ENCODE measurements at places on chromosomes 5 and 9.

DNA sequence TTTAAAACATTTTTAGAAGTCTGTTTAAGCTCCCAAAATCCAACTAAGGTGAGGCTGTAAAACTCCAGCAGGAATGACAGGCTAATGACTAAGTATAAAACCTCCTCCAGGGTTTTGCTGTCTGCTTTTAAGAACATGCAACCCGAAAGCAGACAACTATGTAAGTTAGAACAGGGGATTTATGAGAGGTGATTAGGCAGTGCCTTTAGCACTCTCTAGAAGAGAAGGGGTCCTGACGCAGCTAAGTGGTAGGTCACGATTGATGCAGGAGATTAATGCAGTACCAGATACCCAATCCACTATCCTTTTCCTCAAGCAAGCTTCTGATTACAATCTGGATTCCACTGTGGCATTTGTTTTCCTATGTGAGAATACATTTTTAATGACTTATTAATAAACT is 25.9 kb downstream of the HOMER1 start:
- DNase-seq, result no peak

- DNase-seq, result no peak
These were observed 7.4 kb downstream of the ZER1 start for GRCh38 chr9:128764361-128764760.

DNA sequence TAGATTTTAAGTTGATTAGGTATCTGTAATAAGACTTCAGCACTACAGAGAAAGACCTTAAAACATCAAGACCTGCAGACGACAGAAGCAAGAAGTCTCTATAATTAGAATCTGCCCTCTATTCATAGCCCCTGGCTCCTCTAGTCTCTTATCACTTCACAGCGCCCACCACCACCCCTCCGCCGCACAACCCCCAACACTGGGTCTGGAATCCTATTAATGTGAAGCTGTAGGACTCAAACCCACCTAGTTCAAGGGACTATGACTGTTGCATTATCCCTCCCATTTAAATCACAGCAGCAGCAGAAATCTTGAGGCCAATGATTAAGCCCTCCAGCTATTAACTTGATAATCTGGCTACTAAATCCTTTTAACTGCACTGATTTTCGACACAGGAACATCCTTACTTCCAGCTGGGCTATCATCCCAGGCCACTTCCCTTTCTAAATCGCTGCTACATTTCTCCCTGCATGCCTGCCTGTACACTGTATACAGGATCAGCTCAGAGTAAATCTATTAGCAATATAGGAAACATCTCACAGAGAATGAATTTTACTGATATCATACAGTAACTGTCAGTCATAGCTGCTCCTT is 159.5 kb upstream of the GRAMD2B start:
- no peak for DNase-seq

- DNase-seq, result no peak
These were observed 121.5 kb downstream of the SV2C start for GRCh38 chr5:76204713-76205112.

- DNase-seq, result no peak
These were observed 997 bp upstream of the CHD1 start for GRCh38 chr5:98929710-98930298.

- DNase-seq, result no peak
These were observed 261.5 kb downstream of the RAB3C start for GRCh38 chr5:58844395-58844794.

DNA sequence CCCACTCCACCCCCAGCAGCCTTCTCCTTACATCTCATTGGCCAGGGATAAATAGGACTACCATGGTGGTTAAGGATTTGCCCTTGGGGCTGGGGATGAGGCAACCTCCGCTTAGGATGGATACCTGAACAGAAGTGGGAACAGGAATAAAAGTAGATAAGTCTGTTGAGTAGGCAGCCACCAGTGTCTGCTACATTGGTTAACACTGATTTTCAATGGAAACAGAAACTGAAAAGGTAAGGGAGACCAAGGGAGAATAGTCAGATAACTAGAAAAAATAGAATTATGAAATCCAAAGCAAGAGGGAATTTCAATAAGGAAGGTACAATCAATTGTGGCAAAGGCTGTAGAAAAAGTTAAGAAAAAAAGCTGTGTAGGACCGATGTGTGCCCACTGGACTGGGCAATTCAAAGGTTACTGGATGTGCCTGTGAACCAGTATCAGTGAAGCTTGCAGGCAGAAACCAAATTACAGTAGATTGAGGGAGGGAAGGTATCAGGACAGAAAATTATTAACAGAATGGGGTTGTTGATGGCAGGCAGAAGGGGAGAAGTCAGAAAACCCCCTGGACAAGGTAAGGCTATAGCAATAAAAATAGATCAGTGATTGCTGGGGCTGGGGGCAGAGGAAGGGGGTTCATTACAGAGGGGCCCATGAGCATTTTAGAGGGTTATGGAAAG is 48.7 kb downstream of the DNAJC21 start:
- DNase-seq, result no peak

DNA sequence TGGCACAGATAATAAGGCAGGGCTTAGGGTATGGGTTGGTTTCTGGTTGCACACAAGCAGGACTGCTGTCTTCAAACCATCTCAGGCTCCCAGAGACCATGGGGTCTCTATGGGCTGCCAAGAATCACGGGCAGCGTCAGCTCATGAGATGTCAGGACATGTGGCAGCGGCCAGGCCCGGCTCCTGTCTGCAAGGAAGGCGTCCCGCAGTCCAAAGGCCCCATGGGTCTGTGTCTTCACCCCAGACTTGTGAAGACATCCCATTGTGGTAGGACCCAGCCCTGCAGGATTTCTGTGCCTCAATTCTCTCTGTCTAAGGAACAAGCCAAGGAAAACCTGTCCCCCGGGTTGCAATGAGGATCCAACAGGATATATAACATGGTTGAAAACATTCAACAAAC is 32.6 kb downstream of the IPPK start:
- DNase-seq, result no peak

DNA sequence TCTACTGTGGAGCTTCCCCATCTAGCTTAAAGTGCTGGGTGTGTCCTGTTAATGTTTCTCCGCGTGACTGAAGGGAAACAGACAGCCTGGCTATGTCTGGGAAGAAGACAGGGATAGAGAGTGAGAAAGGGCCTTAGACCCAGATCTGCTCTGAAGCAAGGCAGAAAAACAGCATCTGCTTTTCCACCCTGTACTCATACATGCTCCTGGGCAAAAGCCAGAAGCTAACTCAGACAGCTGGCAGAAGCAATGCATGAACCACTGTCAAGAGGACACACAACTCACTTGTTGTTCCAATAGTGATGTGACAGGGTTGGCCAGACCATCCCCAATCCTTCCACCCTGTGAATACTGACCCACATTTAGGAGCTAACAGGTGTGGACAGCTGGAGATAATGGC is 63.3 kb downstream of the DPYSL3 start:
- DNase-seq, result no peak

DNA sequence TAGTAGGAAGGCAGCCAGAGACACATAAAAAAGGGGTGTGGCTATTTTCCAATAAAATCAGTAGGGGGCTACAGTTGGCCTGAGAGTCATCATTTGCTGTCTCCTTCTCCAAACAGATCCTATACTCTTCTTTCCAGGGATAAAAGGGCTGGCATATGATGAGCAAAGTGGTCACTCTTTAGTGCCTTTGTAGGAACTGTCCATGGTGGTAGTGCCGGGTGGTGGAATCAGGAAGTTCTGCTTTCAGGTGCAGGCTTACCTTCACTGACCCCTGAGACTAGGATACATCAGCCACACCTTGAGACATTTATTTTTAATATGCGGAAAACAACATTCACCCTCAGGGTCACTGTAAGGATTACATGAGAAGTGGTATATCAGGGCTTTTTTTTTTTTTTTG is 80.8 kb downstream of the ASTN2 start:
- no peak for DNase-seq

- no peak for DNase-seq
These were observed 6.0 kb downstream of the KIF24 start for GRCh38 chr9:34322899-34323591.

GRCh38 chr9:132733260-132733815 is 63.1 kb downstream of the GTF3C4 start:
- DNase-seq, result no peak

DNA sequence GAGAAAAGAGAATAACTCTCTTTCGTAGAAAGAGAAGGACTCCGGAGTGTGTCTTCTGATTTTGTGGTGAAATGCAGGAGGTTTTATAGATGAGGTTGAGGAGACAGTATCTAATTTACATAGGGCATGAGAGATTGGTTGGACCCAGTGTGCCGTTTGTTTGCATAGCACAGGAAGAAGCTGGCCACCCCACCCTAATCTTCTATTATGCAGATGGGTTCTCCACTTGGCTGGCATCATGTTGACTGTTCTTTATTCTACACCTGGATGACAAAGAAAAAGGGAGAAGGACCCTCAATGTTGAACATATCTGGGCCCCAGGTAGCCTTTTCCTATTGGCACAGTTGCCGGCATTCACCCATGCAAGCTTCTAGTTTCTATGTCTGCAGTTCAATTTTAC is 23.2 kb upstream of the MINAR2 start:
- no peak for DNase-seq

GRCh38 chr5:123511648-123512605 is at the start of gene CSNK1G3:
TSS of gene CSNK1G3 (plus strand) at chr5:123512177. CDS start at chr5:123545664, 33,487 bp downstream.
- peak; percentile 91 for DNase-seq

- no peak for DNase-seq
These were observed 38.8 kb downstream of the FABP6 start for GRCh38 chr5:160268121-160268520.

DNA sequence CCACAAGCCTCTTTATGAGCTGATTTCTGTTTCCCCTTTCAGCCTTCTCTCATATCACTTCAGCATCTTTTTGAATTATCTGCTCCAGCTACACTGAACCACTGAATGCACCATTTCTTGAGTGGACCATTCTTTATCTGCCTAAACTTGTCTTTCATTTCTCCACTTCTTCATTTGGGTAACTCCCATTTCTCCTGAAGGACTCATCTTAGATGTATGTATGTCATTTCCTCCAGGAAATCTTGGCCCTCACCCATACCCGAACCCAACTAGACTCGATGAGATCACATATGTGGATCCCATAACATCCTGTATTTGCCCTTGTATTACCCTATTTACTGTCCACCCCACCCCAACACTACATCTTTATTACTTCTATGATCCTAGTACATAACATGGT is 249.8 kb downstream of the KIF4B start:
- no peak for DNase-seq

- no peak for DNase-seq
These were observed 19.0 kb upstream of the RUSC2 start for GRCh38 chr9:35470894-35471293.

- DNase-seq, result no peak
These were observed 7.0 kb downstream of the NR5A1 start for GRCh38 chr9:124500028-124500795.

- no peak for DNase-seq
These were observed 22.4 kb downstream of the NRG2 start for GRCh38 chr5:140020601-140021177.

DNA sequence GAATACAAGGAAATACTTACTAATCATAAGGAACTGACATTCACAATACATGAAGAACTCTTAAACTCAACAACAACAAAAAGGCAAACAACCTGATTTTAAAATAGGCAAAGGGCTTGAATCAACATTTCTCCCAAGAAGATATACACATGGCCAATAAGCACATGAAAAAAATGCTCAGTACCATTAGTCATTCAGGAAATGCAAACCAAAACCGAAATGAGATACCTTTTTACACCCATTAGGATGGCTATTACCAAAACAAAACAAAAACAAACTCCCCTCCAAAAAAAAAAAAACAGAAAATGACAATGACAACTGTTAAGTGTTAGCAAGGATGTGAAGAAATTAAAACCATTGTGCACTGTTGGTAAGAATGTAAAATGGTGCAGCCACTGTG is 104.1 kb upstream of the ZNF462 start:
- no peak for DNase-seq

- DNase-seq, result no peak
These were observed 469.5 kb downstream of the MAN2A1 start for GRCh38 chr5:110159202-110159601.

DNA sequence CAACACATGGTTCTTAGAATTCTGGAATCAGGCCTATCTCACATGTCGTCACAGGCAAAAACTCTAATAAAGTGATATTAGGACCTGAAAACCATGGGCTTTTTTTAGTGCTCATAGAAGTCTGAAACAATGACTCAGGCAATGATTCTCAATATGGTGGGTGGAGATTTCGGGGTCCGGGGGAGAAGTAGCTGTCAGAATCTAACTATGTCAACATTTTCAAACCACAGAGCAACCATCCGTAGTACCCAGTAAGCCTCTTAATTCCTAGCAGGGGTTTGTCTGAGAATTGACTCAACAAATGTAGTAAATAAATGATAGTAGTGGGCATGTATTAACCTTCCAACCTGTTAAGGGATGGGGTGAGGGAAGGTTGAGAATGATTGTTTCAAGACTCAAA is 2.6 kb downstream of the AMACR start:
- no peak for DNase-seq

All from Jurkat, Clone E6-1 (cell line).